ENCODE measurements at places on chromosomes 7 and 10.

GRCh38 chr10:6751363-6751762, 171.3 kb upstream of the PRKCQ start:
- no peak for DNase-seq

DNA sequence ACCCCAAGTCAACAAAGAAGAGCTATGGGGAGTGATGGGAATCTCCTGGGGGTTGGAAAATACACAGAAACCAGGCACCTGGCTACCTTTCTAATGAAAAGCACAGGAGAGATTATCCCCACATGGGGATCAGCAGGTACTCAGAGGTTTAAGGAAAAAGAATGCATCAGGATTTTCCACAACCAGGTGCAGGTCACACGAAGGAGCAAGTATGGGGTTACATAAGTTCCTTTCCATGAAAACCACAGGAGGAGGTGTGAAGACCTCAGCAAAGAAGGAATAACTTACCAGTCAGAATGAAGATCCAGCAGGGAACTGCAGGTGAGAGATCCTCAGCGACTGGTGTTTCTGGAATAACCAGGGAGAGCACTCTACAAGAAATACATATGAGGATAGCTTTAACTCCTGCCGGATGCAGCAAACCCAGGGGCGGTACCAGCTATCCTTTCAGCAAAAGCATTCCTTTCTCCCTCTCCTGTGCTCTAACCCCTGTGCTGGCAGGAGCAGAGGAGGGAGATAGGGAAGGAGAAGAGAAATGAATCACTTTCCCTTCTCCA, 116.7 kb upstream of the TMEM106B start:
- no peak for DNase-seq

DNA sequence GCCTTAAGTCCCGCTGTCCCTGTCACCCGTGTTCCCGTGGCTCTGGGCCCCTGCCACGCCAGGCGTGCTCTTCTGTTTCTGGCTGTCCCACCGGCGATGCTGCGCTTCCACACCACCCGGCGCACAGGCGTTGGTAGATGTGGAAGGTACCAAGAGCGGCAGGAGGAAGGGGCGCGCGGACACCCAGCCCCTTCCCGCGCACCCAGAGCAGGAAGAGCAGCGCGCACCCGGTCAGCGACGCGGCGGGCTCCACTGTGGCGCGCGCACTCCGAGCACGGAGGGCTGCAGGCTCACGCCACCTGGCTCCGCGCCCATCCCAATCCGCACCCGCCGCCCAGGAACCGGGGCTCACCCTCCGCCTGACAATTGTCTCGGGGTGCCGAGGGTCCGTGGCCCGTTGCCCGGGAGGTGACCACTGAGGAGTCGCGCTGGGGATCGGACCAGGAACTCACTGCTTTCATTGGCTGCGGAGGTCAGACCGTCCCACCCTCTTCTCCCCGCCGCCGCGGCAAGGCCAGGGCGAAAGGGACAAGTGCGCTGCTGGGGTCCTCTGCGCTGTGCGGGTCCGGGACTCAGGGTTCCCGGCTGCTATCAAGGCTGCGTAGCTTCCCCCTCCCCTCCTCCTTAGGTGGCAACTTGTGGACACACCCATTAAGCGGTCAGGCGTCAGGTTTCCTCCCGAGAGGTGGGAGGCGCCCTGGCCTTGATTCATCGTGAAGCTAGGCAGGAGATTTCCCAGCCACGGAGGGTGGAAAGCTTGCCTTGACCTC, 121.6 kb upstream of the ZNF92 start:
- peak; percentile 15 for DNase-seq

- no peak for DNase-seq
These were observed 1.1 kb upstream of the HOXA1 start for GRCh38 chr7:27096768-27097514.

- no peak for DNase-seq
These were observed 14.8 kb downstream of the FOXL3 start for GRCh38 chr7:304574-305409.

- DNase-seq: no peak
These were observed 180.2 kb upstream of the TPK1 start for GRCh38 chr7:145016068-145016467.

- DNase-seq: no peak
These were observed 58.9 kb downstream of the HIBADH start for GRCh38 chr7:27603813-27604212.

DNA sequence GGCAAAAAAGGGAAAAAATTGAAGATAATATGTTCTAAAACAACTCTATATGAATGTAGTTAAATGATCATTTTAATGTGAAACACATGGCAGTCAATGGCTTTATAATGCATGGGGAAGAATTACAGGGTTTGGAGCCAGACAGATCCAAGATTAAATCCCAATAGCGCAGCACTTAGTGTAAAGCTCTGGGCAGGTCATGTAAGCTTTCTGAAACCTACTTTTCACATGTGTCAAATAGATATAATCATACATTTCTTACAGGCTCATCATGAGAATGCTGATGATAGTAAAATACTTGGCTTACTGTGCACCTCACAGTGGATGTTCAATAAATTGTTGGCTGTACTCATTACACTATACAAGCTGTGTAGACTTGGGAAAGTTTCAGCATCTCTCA, 48.0 kb upstream of the ZNF365 start:
- no peak for DNase-seq

GRCh38 chr10:35194906-35195305, 68.3 kb downstream of the CREM start:
- DNase-seq: peak; percentile 62

- no peak for DNase-seq
These were observed 54.2 kb downstream of the EMX2 start for GRCh38 chr10:117596706-117597105.

DNA sequence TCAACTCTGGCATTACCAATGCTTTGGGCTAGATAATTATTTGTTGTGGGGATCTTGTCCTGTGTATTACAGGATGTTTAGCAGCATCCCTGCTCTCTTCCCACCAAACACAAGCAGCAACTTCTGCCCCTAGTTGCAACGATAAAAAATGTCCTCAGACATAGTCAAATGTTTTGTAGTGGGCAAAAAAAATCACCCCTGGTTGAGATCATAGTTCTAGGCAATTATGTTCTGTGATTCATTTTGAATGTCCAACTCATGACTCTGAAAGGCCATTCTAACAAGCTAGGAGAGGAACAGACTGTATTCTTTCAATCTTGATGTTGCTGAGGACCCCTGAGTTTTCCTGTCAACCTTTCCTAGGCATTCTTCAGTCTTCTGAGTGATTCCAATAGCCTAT, 79.5 kb downstream of the RTKN2 start:
- no peak for DNase-seq

DNA sequence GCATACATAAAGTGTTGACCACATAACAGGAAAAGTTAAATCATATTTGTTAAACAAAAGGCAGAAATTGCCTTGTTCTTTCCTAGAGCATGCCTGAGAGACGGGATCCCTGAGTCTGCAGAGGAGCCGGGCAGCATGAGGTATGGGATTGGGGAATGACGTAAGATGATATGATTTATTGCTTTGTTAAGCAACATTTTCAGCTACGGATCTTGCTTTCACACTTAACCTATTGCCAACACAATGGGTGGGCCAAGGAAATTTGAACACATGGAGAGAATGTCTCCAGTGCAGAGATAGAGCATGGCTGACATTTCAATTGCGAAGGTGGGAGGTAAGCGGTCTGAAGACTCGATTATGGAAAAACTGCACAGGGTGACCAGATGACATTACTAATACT, 76.7 kb downstream of the EMX2 start:
- DNase-seq: no peak

GRCh38 chr10:75499556-75500160, 68.2 kb downstream of the LRMDA start:
- no peak for DNase-seq

- no peak for DNase-seq
These were observed 7.3 kb downstream of the SEPHS1 start for GRCh38 chr10:13340626-13341376.

DNA sequence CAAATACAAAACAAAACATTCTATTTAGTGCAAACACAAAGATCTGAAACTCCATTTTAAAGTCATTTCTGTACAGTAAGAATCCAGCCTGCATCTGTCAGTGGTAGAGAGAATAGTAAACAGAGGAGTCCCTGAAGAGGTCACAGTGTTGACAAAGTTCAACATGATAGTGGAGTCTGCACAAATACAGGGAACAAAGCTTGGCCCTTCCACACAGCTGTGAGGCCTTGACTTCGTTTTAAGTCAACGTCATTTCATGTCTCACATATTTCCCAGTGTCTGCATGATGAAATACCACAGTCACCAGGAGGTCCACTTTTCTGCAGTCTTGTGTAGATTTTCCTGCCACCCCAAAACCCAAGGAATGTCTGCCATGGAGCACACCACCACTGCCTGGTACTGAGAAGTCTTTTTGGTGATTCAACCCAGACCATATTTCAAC, 33.0 kb downstream of the CYP26A1 start:
- no peak for DNase-seq

Measured in T-helper 2 cell treated with Interferon-gamma antibody and Interleukin-4, amounts not matched to agents 5 μg/mL and 100 μg/mL, for 36 hours (primary cell).